ENCODE measurements at places on chromosomes 2 and 18. TPM values are rescaled to one million over a fixed set of nuclear protein-coding genes. Genes with fewer than 3 reads are reported as not detected.

HAAO gene
- total RNA-seq: 2.5 TPM

DSG1 gene
- 0.89 TPM for total RNA-seq

SNRNP200 gene
- 62.2 TPM for total RNA-seq

CABLES1 gene
- 1.5 TPM for total RNA-seq

BBS5 gene
- total RNA-seq: 8.2 TPM

MALL gene
- 19.6 TPM for total RNA-seq

ERMN gene
- not detected for total RNA-seq

NPAS2 gene
- 54.0 TPM for total RNA-seq

BCL11A gene
- total RNA-seq: 16.9 TPM

ZDBF2 gene
- total RNA-seq: 15.4 TPM

FBXO15 gene
- 0.51 TPM for total RNA-seq

TTR gene
- not detected for total RNA-seq

ELP2 gene
- total RNA-seq: 50.4 TPM

RHOB gene
- 98.4 TPM for total RNA-seq

RUFY4 gene
- total RNA-seq: not detected

TUBB8B gene
- not detected for total RNA-seq

CRYGC gene
- not detected for total RNA-seq

B3GNT2 gene
- 31.2 TPM for total RNA-seq

Measured in cardiac septum (tissue), 1 donor.